ENCODE measurements at places on chromosomes 4 and X.

DNA sequence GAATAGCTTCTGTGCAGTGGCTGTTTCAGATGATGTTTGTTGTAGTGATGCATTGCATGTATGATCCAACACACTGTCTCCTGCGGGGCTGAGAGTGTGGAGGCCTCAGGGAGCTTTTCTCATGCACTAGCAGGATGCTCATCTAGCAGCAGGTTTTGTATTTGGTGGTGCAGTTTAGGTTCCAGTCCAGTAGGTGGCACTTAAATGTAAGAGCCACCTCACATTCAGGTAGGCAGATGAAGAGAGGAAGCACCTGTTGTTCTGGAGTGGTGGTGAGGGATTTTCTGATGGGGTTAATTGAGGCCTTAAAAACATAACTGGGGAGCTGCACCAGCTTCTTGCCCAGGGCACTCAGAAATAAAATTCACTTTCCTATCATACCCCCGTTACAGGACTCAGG is 300.9 kb downstream of the SPIN4 start:
- DNase-seq = no peak

DNA sequence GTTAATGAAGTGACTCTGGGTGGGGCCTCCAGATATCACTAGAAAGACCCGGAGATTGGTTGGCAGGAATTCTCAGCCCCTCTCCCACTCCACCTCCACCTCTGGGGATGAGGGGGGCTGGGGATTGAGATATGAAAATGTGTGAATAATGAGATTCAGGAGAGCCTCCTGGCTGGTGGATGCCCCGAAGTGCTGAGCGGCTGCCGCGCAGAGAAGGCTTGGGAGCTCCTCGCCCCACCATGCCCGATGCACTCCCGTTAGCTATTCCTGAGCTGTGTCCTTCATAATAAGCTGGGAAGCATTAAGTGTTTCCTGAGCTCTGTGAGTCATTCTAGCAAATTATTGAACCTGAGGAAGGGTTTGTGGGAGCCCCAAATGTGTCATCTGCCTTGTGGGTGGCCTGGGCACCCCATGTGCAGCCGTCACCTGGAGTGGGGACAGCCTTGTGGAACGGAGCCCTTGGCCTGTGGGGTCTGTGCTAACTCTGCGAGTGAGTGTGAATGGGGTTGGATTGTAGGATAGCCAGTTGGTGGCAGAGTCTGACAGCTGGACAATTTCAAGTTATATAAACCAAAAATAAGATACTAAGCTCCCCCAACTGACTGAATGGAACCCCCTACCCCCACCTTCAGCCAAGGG is 4.4 kb upstream of the MAEA start:
- DNase-seq = no peak

DNA sequence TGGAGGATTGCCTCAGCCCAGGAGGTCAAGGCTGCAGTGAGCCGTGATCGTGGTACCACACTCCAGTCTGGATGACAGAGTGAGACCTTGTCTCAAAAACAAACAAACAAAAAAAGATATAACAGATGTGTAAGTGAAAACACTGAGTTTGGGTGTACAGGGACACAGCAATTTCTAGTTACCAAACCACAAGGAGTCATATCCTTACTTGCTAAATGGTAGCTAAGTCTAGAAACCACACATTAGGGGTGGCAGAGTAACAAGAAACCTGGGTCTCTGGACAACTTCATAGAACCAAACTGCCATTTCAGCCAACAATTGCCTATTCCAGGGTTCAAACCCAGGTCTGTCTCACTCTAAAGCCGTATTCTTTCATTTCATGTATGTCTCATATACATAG is 20.8 kb downstream of the PPEF2 start:
- no peak for DNase-seq

DNA sequence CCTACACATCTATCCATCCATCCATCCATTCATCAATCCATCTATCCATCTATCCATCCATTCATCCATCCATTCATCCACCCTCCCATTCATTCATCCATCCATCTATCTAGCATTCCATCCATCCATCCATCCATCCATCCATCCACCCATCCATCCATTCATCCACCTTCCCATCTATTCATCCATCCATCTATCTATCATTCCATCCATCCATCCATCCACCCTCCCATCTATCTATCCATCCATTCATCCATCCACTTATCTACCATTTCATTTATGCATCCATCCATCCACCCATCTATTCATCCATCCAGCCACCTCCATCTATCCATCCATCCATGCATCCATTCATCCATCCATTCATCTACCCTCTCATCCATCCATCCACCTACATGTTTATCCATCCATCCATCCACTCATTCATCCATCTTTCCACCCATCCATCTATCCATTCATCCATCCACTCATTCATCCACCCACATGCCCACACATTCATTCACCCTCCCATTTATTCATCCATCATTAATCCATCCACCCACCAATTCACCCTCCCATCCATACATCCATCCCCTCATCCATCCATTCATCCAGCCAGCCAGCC is 258.5 kb downstream of the CRLF2 start:
- DNase-seq = no peak

All from amniotic epithelial cell (primary cell).